Activated CD8-positive, alpha-beta T cell treated with anti-CD3 and anti-CD28 coated beads for 36 hours (primary cell): ENCODE measurements at places on chromosomes 2 and 18. TPM values are rescaled to one million over a fixed set of nuclear protein-coding genes. Genes with fewer than 3 reads are reported as not detected.

The ALPG gene
- not detected for total RNA-seq

The FSHR gene
- not detected for total RNA-seq

The NYAP2 gene
- total RNA-seq, result not detected

The ABCG8 gene
- total RNA-seq, result not detected

The BCL11A gene
- total RNA-seq, result 0.54 TPM

The SNRPD1 gene
- 159 TPM for total RNA-seq

The NETO1 gene
- not detected for total RNA-seq

The CAPN14 gene
- total RNA-seq, result 0.69 TPM

The ODC1 gene
- total RNA-seq, result 180 TPM

The KCNG3 gene
- total RNA-seq, result 2.1 TPM

The APLF gene
- total RNA-seq, result 2.9 TPM

The AP1S3 gene
- total RNA-seq, result 6.6 TPM

The EEF1B2 gene
- total RNA-seq, result 1,168 TPM
